Endodermal cell (in vitro differentiated cells): ENCODE measurements at places on chromosomes 12 and 14.

DNA sequence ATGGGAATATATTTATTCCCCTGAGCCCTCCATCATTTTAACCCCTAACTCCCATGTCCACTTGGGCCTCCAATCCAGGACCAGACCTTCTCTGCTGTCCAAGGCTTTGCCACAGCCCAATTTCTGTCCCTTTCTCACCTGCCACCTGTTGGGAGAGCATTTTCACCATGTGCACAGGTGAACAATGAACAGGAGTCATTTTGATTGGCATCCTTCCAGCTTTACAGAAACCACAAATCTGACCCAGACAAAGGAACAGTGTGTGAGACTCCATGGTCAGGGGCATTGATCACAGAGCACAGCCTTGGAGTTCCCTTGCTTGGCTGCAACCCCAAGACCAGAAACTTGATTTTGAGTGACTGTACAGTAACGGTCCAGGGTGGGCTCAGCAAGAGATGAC, 91.9 kb downstream of the CRACR2A start:
- no peak for DNase-seq

DNA sequence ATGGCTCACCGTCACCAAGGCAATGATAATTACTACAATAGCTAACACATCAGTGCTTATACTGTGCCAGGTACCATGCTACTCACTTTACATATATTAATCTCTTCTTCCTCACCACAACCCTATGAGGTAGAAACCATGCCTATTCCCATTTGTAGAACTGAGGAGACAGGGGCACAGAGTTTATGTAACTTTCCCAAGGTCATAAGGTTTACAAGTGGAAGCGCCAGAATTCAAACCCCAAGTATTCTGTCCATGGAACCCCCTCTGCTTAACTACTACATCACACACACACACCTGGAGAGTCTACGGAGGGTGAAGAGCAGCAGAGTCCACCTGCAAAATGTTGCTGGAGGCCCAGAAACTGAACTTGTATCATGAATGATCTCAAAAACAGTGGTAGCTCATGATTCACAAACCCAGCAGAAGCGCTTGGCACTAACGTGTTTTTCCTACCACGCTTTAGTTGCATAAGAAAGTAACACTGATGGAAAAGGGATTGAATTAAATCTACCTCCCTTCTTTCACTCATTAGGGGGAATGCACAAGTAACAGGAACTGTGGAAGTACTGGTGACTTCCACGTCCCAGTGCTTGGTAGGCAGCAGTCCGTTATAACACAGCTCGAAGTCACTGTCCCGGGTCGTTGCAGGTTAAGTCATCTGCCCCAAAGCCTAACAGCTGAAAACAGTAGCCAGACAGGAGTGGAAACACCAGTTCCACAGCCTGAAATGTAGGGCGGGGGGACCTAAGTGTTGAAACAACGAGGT, 2.0 kb downstream of the ITPR2 start:
- DNase-seq = peak; percentile 61

DNA sequence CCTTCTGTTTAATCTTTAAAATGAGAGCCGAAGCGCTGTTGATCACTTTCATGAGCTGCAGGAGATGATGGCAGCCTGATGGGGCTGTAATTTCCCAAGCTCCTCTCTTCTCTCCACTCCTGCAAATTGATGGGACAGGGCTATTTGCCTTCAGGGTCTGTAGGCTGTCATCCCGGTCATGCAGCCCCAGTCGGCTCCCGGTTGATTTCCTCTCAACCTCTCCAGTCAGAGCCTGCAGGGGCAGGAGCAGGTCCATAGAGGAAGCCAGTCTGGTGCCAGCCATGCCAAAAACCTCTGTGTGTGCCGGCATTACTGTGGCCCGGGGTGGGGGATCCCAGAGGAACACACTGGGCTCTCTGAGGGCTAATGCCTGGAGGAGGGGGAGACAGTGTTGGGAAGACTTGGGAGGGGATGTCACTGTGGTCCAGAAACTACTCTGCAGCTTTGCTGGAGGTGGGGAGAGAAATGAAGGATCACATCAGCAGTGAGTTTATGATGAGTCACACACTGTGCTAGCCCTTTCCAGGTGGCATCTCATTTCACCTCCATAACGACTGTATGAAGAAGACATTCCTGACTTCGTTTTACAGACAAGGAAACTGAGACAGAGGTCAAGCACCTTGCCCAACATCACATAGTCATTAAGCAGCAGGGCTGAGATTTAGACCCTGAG, 46.5 kb upstream of the PRIMA1 start:
- DNase-seq = no peak

DNA sequence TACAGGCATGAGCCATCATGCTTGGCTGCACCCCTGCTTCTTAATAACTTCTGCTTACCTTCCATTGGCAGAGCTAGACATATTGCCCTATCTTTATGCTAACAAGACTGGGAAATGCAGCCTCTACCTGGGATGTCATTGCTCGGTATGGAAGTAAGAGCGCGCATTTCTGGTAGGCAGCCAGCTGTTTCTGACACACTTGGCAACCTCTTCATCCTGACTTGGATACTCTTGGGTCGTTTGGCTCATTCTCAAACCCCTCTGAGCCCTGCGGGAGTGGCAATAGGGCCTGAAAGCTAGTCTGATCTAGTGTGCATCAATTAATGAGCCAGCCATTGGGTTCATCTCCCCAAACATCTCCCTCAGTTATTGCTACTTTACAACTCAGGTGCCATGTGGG, 5.4 kb upstream of the PLBD1 start:
- no peak for DNase-seq

GRCh38 chr12:68118096-68118755, 41.3 kb downstream of the IFNG start:
- DNase-seq = peak; percentile 71

DNA sequence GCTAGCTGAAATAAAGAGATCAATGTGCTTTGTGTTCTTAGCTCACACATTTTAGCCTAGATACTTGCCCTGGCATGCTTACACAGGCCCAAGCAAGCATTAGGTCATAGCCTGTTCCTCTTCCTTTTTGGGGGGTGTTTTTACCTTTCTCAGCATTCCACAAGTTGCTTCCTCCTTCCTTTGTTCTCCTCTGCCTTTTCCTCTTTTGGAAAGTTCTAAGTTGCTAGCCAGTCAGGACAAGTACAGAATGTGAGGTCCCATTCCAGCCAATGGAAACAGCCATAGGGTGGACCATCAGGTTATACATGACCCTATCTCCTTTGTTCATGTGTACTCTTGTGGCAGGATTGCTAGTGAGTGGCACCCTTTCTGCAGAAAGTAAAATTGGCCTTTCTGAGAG, 154.9 kb downstream of the RASSF9 start:
- DNase-seq = no peak

DNA sequence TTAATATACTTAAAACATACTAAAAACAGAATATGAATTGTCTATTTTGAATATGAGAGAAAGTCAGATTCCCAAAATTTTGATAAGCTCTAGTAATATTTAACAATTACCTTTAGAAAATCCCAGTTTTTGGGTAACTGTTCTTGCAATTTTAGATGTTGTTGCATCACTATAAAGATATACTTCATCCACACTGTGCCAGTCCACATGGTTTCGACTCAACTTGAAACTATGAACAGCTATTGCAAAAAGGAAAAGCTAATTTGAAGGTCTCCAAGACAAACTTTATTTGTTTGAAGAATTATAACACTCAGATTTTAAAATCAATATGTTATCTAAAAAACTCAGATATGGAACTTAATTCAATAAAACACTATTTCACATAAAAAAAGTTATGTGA, 59.9 kb downstream of the DDHD1 start:
- DNase-seq = no peak

- DNase-seq = no peak
These were observed 30.7 kb downstream of the CEP290 start for GRCh38 chr12:88111074-88111652.
